Left colon (tissue), 2 donors: ENCODE measurements at places on chromosomes 5 and 9.

GRCh38 chr9:136854842-136855460 lies 2.8 kb downstream of the MAMDC4 start:
- no peak for DNase-seq

DNA sequence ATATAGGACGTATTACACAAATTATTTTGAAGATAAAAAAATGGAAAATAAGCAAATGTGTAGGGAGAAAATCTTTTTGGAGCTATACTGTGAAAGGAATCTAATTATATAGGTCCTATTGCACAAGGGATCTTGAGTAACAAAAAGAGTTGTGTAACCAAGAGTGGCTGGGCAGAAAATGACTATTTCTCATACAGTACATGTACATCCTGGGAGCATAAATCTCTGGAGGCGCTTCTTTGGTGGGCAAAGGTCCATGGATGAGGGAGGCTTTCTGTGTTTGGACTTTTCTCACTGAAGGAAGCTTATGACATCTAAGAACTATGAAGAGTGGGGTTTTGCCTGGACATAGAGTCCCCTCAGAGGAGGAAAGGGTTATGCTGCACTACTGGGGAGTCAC lies 29.8 kb downstream of the ANKS6 start:
- no peak for DNase-seq

GRCh38 chr9:4417578-4418325 lies 72.5 kb upstream of the SLC1A1 start:
- no peak for DNase-seq

- no peak for DNase-seq
These were observed 72.2 kb downstream of the C5orf15 start for GRCh38 chr5:133895979-133896845.

DNA sequence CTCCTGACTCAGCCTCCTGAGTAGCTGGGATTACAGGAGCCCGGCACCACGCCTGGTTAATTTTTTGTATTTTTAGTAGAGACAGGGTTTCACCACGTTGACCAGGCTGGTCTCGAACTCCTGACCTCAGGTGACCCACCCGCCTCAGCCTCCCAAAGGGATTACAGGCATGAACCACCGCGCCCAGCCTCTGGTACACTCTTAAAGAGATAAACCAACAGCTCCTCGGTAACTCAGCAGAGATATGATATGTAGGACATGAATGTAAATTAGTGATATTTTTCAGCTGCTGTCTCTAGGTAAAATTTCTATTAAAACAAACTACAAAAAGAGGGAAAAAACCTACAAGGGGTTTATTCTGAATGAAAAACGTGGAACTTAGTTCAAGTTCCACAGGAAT lies 42.8 kb upstream of the HK3 start:
- DNase-seq, result no peak

DNA sequence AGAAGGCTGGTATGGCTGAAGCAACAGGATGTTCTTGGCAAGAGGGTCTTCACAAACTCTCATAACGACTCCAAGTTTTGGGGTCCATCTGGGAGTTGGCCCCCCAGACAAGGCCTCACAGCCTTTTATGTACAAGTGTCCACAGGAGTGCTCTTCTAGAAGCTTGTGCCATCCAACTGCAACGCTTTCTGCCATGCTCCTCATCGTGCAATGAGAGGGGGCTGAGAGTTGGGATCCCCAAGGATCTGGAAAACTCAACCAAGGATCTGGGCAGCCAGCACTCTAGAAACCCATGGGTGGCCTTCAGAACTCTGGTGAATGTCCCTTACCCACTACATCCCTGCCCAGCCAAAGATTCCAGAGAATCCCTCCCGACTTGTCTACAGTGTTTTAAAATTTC lies 8.5 kb upstream of the AMBP start:
- DNase-seq, result no peak

GRCh38 chr5:96816411-96816939 lies 8.7 kb upstream of the ERAP1 start:
- DNase-seq, result no peak

- DNase-seq, result no peak
These were observed 505 bp upstream of the SIGMAR1 start for GRCh38 chr9:34638138-34638445.

- no peak for DNase-seq
These were observed 412.2 kb upstream of the CDH9 start for GRCh38 chr5:27450607-27451006.

DNA sequence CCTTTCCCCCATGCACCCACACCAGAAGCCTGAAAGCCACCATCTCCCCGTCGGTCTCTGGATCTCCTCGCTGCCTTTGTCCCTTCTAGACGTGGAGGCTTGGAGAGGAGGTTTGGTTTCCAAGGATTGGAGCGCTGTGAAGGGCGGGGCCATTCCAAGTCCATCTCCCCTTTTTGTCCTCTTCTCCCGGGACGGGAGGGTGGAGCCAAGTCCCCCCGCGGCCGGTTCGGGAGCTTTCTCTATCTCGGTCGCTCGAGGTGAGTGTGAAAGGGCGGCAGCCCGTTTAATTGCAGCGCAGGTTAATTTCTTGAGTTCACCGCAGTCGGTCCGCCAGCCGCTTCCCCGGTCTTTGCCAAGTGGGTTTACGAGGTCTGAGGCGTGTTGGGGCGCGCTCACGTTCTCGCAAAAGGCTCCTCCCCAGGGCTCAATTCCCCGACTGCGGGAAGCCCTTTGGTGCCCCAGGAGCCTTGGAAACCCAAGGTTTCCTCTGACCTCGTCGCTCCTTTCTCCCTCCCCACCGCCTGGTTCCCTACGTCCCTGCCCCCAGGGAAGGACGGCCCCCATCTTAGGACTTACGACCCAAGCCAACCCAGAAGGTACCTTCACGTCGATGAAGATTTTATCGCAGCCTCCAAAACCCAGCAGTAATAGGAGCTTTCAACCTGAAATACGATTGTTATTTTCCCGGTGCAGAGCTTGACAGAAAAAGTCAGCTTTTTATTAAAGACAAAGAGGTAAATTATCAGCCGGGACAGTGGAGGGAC lies 2.8 kb upstream of the ZNF462 start:
- peak; percentile 73 for DNase-seq

DNA sequence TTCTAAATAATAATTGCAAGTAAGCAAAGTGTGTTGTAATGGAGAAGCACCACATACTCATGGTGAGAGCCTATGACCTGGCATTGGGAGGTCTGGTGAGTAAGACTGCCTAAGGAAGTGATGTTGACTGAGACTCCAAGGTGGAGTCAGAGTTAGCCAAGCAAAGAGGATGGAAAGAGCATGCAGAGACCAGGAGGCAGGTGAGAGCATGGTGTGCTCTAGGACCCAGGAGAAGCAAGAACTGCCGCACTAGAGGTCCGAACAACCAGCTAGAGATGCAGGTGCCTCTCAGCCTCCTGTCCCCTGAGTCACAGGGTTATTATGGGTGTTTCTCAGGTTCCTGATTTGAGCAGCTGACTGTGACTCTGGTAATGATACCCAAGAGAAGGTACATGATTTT lies 27.3 kb downstream of the ANP32B start:
- DNase-seq, result peak; percentile 54

- DNase-seq, result no peak
These were observed 12.1 kb downstream of the LYRM7 start for GRCh38 chr5:131182839-131183238.

DNA sequence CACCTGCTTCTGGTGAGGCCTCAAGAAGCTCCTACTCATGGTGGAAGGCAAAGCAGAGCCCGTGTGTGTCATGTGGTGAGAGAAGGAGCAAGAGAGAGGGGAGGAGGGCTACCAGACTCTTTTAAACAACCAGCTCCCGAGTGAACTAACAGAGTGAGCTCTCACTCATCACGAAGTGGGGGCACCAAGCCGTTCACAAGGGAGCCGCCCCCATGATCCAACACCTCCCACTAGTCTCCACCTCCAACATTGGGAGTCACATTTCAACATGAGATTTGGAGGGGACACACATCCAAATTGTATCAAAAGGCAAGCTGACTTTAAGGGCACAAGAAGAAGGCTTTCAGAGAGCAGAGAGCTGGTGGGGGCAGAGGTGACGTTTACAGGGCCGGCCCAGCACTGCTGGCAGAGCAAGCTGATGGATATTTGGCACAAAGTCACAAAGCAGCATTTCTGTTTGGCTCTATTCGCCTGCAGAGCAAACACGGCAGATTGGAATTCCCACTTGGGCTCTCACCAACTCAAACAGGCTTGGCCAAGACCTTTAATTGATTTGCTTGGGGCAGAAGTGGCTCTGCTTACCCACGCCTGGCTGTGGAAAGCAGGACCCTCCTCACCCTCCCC lies 20.0 kb downstream of the PITX1 start:
- no peak for DNase-seq

GRCh38 chr5:29719171-29719570 lies 1474.3 kb upstream of the CDH6 start:
- no peak for DNase-seq

- DNase-seq, result no peak
These were observed 33.1 kb downstream of the CYSTM1 start for GRCh38 chr5:140208065-140208464.

GRCh38 chr9:114273461-114273881 lies 49.4 kb upstream of the ORM1 start:
- DNase-seq, result no peak

- DNase-seq, result no peak
These were observed 368.3 kb downstream of the CAAP1 start for GRCh38 chr9:26524267-26524666.

GRCh38 chr9:132507670-132508469 lies 74.5 kb upstream of the BARHL1 start:
- peak; percentile 45 for DNase-seq

DNA sequence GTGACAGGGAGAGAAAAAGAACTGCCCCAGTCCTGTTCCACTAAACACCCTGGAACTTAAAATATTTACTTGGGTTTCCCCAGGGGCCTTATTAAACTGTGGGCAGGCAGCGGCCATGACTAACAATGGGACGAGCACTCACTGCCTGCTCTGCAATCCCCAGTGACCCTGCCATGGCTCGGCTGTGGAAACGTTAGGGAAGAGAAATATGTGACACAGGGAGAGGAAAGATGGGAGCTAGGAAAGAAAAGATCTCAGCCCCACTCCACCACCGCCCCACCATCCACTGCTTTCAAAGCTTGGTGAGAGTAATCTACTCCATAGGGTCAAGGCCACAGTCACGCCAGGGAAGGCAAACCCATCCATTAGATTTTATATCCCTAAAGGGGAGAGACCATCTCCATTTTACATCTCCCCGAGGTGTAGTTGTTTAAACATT lies 117.6 kb downstream of the EFNA5 start:
- DNase-seq, result no peak

DNA sequence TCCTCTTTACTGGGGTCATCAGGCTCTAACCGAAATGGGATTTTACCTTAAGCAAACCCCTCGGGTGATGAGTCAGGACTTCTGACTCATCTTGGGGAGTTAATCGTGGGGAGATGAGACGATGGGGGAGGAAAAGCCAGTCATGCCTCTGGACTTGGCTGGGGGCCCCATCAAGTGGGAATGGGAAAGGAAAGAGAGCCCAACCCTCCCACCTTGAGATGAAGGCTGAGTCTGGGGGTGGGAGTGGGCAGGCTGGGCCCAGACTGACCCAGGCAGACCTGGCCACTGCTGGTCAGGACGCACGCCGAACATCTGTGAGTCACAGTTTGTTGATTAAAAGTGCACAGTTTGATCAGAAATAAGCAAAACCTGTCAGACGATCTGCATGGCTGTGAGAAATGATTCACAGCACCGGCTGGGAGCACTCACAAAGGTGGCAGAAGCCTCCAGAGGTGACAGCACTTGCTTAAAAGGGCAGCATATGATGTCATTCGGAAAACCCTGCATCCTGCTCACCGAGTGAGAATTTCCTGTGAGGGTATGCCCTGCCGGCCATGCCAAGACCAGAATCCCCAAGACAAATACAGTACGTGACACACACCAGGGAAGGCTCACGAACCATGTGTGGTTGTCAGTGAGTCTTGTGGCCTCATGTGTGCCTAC lies 50.0 kb upstream of the SLC25A51 start:
- DNase-seq, result no peak

- DNase-seq, result no peak
These were observed 128.7 kb downstream of the CEP120 start for GRCh38 chr5:123294544-123294943.

DNA sequence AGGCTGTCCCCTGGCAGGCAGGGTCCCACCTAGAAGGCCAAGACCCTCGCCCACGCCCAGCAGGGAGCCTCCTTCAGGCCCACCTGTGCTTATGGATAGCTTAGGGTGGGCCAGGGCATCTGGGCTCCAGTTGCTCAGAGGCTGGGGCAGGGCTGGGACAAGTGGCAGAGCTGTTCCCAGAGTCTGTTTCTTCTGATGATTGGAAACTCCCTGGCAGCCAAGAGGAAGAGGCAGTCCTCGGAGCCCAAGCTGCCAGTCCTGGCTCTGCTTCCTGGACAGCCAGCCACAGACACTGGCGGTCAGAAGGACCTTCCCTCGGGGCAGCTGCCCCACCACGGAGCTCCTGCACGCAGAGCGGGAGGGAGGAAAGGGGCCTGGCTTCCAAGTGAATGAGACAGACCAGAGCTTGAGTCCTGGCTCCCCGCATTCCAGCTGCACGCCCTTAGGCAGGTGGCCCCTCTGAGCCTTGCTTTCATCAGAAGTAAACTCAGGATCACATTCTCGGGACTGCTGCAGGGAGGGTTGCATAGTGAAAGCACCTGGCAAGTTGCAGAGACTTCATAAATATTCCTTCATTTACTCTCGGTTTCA lies 37.9 kb upstream of the GABRP start:
- DNase-seq, result no peak

GRCh38 chr5:73494721-73495120 lies 3.5 kb upstream of the BTF3 start:
- no peak for DNase-seq

DNA sequence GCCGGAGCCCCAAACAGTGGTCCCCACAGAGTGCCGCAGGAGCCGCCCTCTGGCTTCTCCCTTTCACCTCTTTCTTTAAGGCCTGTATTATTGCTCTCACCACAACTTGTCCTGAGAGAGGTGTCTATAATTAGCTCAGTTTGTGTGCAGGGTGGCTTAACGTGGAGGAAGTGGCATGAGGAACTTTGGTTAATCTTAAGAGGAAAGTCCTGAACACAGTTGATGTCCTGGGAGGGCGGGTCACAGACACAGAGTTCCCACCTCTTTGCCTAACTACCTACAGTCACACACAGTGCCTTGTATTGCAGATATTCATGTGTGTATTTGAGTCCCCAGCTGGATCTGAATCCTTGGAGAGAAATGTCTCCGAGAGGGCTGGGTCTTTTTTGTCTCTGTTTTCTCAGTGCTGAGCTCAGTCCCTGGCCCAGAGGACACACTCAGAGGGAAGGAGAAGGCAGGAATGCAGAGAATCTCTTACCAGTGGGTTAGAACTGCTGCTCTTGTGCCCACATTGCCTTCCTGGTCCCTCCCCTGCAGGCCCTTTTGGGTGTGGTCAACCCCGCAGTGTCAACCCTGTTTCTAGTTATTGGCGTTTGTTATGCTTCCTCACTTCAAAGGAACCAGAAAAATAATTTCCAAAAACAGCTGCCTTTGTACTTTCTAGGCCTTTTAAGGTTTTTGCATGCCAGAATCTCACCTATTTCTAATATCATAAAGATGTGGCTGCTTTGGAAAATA lies 392.5 kb downstream of the KDM4C start:
- DNase-seq, result peak; percentile 39

- DNase-seq, result peak; percentile 64
These were observed 747 bp downstream of the LRSAM1 start for GRCh38 chr9:127451858-127452656.
